ENCODE measurements at places on chromosomes 13 and 19.

GRCh38 chr19:1512671-1513498 lies at the start of gene ADAMTSL5:
TSS of gene ADAMTSL5 (minus strand) at chr19:1513019. CDS start at chr19:1510943, 2,076 bp downstream.
- no peak for DNase-seq

DNA sequence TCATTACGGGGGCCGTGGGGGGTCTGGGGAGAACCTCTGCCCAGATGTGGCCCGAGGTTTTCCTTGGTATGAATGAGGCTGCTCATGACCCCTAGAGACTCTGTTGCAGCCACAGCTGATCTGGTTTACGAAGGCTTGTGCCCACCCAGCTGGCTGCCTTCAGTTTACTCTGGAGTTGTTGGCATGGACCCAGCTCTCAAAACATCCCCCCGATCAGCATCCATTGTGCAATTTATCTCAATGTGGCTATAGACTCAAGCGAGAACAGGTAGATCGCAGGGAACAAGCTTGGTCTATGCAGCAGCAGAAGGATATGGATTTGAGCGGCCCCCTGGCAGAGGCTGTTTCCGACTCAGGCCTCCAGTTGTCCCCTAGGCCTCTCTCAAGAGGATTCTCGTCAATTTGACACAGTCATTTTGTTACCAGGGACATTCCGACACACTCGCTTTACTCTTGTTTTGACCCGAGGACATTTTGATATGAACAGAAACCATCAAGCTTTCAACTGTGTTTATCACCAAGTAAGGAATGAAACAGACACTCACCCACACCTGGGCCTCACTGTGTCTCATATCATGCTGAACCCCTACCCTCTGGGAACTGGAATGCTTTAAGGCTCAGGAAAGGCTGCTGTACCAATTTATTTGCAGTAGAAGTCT lies 161.5 kb downstream of the KATNAL1 start:
- DNase-seq, result no peak

GRCh38 chr19:9847087-9847671 lies 12.1 kb downstream of the PIN1 start:
- DNase-seq, result no peak

GRCh38 chr13:26485288-26485687 lies 72.2 kb upstream of the WASF3 start:
- no peak for DNase-seq

- DNase-seq, result no peak
These were observed 127.2 kb upstream of the GJB6 start for GRCh38 chr13:20359335-20359734.

GRCh38 chr13:80473695-80474094 lies 132.8 kb upstream of the SPRY2 start:
- DNase-seq, result no peak

- DNase-seq, result peak; percentile 55
These were observed 2.5 kb downstream of the KLK10 start for GRCh38 chr19:51016798-51017683.
